Omental fat pad (tissue), 4 donors: ENCODE measurements at places on chromosomes 5 and 9.

DNA sequence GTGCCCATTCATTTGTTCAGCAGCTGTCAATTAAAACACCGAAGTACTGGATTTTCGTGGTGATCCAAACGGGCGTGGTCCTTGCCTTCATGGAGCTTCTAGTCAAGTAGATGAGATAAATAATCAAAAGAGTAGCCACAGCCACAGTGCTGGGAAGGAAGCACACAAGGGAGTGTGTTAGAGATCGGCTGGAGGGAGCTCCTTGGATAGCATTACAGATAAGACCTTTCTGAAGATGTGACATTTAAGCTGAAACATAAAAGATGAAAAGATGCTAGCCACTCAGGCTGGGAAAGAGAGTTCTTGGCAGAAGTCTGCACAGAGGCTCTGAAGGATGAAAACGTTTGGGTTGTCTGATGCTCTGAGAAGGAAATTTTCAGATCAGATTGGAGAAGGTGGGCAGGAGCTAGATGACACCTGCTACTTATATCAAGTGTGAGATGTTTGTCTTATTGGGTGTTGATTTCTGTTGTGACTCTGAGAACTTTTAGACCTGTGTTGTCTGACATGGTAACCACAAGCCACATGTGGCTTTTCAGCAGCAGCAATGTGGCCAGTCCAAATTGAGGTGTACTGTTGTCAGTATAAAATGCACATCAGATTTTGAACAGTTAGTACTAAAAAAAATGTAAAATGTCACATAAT lies 123.9 kb downstream of the TLE4 start:
- DNase-seq = no peak

- DNase-seq = no peak
Measured at GRCh38 chr5:133714161-133714915, 102.0 kb upstream of the FSTL4 start.

DNA sequence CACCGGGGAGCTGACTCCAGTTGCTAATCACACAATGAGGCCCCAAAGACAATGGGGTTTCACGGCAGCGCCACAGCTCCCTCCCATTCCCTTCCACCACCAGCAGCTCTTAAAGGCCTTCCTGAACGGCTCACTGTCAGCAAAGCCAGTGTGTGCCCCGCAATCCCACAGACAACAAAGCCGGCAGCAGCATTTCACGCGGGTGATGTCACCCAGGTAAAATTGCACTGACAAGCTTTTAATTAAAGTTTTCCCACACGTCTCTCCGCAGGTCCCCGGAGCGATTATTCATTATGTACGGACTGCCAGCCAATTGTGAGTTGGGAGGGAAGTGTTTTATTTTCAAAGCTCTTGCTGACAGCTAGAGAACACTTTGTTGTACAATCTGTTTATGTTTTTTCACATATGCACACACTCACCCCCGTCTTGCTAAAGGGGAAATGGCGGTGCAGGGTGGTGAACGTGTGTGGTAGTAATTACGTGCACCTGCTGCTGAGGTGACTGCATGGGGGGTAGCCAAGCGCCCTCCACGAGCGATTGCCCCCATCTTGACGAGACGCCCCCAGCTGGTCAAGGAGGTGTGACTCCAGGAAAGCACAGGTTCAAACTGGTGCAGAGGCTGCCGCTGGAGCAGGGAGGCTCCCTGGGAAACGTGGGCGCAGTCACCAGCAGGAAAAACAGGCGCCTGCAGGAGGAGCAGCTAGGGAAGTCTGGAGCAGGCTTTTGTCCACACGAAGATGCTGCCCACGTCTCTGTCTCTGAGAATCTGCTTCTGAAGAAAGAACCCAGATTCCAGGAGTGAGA lies 65.0 kb downstream of the IRX2 start:
- DNase-seq = no peak

GRCh38 chr5:143156086-143156485 lies 247.4 kb downstream of the NR3C1 start:
- DNase-seq = no peak

GRCh38 chr9:38344566-38345324 lies 47.8 kb upstream of the ALDH1B1 start:
- no peak for DNase-seq

DNA sequence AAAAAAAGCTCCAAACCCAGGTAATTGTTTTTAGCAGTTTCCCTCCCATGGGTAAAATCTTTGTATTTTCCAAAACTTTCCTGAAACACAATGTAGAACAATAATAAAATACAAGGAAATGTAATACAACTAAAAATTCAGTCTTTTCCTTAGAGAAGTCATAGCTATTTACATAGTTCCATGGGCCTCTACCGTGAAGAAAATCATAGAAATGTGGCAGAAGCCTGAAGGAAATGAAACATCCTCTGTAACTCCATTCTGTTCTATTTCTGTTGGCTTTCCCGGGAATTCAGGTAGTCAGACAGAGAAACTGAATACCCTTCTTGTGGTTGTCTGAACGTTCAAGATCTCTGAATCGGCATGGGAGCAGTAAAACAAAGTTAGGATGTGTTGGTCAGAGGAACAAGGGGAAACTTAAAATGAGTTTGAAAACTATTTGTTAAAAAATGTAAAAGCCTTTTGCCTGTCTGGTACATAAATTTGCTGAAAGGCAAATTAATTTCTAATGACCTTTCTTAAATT lies 202.4 kb upstream of the ZNF608 start:
- DNase-seq = no peak
